ENCODE measurements at places on chromosomes 11 and 22.

DNA sequence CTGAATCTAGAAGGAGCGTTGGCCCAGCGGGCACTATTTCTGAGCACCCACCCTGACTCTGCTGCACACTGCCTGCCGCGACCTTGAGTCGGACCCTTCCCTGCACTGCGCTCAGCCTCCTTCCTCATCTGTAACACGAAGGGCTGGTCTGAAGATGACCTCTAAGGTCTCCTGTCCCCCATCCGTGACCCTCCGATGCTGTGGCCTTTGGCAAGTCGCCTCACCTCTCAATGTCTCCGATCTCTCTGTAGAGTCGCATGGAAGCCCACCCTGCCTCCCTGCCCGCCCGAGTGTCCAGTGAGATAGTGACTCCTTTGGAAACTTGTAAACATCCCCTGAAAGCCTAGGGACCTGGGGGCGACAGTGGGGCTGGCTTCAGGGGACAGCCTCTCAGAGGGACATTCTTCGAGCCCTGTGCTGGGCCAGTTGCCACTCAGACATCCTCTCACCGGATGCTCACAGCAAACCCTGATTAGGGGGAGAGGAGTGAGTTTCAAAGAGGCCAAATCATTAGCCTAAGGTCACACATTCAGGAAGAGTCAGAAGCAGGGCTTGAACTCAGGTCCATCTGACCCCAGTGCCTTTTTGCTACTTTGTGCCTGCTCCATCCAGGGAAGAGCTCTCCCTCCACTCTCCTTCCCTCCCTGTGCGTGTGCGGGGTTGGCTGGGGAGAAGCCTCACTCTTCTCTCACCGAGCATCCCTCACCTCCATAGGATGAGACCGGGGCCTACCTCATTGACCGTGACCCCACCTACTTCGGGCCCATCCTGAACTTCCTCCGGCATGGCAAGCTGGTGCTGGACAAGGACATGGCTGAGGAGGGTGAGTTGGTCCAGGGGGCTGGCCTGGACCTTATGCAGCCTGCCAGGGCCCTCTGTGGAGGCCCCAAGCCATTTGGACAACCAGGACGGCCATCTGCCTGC lies 1.1 kb downstream of the KCTD17 start:
- no peak for DNase-seq

DNA sequence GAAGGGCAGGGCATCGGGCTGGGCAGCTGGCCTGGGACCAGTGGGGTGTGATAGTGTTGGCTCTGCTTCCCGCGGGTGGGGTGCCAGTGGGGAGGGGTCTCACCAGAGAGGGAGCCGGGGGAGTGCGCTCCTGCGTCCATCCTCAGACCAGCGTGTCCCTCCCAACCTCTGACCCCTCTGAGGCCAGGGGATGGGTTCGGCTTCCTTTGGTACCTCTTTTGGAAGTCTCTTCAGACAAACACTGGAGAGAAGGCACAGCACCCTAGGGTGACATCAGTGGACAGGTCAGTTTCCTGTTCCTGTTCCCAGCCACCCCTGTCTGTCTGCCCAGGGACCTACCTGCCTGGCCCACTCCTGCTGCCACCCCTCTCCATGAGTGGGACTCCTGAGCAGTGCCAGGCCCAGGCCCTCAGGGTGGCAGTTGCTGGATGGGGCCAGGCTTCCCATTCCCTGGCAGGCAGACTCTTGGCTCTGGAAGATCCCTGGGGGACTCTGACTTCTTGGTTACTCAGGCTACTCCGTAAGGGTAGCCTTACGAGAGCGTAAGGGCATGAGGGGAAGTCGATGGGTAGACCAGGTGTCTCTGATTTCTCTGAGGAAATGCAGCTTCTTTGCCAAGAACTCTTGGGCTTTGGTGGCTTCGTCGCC lies 2.6 kb downstream of the TAGLN start:
- DNase-seq, result no peak

GRCh38 chr11:23959462-23959861 lies 537.4 kb upstream of the LUZP2 start:
- no peak for DNase-seq

- no peak for DNase-seq
These were observed 127.7 kb downstream of the MAML2 start for GRCh38 chr11:96215110-96215782.

- no peak for DNase-seq
These were observed 43.6 kb upstream of the DDX6 start for GRCh38 chr11:118834427-118835028.

DNA sequence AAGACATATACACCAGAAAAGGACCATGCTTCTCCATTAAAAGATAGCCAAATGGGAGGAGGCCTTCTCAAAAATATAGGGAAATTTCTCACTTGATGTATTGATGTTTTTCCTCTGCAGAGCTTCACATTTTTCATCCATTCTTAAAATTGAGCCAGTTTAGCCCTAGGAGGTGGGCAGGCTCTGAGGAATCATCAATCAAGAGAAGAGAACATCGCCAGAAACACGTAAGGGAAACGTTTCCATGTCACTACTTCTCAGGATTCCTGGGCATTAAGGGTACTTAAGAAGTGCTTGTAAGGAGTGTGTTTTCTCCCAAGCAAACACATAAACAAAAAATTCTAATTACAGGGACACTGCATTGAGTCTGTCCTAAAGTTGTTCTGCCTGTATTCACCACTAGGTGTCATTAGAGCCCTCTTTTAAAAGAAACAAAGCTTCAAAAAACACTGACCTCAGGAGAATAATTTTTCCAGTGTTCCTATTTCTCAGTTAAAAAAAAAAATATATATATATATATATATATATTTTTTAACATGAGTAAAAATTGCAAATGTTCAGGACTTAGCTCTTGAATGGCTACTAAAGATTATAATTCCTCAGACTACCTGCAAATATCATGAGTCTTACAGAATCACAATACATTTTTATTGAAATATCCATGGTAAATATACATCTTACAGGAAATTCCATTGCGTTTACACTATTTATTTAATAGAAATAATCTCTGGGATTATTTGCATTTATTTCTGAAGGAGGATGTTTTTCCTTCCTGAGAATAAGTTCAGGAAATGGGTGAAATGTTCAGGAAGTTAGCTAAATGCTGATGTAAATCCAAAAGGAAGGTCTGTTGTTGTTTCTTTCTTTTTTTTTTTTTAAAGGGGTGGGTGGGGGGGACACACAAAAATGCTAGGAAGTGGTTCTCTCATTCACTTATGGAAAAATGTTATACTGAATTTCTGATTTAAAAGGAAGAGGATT lies 16.0 kb downstream of the FZD4 start:
- DNase-seq, result no peak

DNA sequence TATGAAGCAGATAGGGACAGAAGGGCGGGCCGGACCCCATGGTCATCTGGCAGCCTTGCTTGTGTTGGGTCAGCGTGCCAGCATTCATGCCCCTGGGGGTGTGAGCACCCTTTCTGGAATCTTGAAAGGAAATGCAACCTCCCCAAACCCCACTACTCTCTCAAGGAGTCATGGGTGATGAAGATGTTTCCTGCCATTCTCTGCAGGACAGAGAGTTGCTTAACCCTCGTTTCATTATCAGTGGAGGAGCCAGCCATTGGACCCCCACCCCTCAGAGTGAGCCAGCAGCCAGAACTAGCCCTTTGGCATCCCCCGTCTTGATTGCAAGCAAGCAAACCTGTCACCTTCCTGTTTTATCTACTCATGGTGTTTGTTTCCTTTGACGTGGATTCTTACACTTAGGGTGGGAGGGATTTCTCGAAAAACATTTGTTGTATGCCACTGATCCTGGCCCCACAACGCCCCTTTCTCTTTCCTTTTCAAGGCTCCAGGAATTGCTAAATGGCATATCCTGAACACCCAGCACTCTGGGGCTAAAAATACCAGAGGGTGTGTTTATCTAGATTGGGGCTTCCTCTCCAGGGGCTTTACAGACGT lies 258.3 kb downstream of the ETS1 start:
- no peak for DNase-seq

- DNase-seq, result no peak
These were observed 137.7 kb downstream of the WT1 start for GRCh38 chr11:32297611-32298011.

DNA sequence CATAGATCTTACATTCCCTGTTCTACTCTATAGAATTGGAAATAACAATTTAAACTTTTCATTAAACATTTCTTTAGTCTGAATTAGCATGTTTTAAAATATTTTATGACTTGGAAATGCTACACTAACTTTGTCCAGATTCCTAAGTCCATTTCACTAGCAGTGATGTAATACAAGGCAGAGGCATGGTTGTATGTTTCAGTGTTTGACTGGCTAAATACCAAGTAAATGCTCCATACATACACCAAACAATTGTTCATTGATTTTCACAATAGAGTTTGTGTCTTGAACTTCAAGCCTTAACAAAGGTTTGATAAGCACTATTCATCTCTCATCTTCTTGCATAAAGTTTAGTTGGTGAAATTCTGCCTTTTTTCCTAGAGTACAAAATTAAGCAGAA lies 13.5 kb downstream of the ZBED5 start:
- DNase-seq, result no peak

DNA sequence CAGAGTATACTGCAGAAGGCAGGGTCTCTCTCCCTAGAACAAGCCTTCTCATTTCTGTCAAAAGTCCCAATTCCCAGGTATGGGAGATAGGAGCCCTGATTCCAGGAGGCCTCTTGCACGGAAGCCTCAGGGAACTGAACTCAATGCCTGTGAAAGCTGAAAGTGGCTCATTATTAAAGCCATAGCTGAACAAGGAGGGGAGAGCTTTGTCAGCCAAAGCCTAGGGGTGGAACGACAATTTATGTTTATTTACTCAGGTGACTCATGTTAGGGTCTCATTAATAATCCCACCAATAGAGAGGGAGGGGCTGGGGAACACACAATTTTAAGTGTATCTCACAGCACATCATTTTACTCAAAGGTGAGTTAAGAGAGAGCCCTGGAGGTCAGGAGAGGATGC lies 44.9 kb downstream of the DSCAML1 start:
- DNase-seq, result no peak

DNA sequence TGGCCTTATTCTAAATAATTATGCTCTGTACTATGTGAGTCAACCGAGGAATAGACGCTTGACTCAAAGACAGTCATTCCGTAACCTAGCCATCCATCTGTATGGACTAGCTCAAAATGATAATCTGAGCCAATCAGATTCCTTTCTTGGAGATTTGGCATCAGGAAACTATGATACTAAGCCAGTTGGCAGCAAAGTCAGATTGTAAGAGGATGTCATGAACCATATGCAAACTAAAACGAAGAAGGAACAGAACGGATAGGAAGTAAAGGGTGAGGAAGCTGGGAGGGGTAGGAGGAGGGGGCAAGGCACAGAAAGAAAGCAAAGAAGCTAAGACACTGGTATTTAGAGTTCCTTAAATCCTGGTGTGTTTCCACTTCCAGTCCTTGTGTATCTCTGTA lies 10.7 kb upstream of the SESN3 start:
- no peak for DNase-seq

DNA sequence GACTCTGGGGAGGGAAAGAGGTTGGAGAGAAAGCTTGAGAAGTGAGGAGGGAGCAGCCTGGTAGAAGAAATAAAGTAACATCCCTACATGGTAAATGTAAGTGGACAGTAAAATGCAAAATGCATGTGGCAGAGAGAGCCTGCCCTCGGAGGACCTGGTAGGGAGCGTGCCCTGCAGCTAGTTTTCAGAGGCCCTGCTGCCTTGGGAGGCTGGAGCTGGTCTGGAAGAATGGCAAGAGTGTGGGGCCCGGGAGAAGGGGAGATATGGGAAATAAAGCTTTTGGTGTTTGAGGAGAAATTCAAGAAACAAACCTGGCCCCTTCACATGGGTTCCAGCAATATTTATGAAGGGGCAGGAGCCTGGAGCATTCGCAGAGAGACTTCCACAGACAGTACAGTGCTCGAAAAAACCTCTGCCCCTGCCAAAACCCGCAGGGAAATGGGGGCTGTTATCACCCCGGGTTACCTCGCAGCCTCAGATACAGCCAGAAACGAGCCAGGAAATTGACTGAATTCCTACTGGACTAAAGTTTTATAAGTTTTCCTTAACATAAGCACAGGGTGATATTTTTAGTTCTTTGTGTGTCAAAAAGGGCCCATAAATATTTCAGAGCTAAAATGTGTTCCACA lies 363.0 kb downstream of the TENM4 start:
- no peak for DNase-seq

DNA sequence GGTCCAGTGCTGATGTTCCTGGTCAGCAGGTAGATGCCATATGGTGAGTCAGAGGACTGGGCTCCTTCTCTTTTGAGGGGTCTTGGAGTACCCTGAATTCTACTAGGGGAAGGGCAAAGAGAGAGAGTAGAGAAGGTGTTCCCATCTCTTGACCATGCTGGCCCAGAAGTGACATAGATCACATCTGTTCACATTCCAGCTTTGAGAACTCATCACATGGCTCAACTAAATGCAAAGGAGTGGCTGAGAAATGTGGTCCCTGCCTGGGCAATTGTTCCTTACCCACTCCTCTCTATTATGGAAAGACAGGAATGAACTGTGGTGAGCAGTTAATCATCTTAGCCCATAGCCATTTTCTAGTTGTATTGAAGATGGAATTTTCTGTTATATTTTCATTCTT lies 105.4 kb upstream of the TIMP3 start:
- DNase-seq, result no peak

DNA sequence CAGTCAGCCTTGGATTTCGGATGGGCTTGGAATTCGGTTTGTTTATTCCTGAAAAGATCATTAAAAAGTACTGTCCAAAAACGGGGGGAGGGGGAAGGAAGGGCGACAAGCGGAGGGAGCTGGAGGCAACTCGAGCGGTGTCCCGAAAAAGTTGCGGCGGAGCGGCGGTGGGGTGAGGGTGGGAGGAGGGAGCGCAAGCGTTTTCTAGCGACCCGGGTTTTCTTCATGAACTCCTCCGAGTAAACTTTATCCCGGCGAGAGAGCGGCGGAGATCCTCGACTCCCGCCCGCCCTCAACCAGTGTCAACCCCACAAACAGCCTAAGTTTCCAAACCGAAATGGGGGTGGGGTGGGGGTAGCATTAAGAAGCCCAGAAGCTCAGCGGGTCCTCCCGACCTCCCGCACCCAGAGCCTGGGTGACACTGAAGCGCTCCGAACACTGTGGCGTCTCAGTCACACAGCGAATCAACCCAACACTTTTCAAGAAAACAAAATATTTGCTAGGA lies 133.0 kb upstream of the C11orf58 start:
- DNase-seq, result no peak

DNA sequence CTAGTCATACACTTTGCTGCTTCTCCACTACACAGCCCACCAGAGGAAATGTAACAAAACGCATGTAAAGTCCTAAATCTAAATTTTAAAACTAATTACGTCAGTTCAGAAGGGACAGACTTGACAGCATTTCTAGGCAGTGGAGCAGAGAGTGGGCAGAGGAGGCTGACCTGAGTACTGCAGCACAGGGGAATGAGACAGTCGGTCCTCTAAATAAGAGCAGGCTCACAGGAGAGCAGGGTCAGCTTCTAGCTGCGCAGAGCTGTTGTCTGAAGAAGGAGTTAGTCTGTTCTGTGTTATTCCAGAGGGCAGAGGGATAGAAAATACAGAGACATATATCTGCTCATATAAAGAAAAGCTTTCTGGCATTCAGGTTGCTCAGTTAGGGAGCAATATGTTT lies 40.3 kb downstream of the JHY start:
- DNase-seq, result no peak

GRCh38 chr11:79786961-79787360 lies 346.1 kb upstream of the TENM4 start:
- DNase-seq, result no peak

All from NCI-H510A (cell line).